ENCODE measurements at places on chromosomes 12 and 14.

DNA sequence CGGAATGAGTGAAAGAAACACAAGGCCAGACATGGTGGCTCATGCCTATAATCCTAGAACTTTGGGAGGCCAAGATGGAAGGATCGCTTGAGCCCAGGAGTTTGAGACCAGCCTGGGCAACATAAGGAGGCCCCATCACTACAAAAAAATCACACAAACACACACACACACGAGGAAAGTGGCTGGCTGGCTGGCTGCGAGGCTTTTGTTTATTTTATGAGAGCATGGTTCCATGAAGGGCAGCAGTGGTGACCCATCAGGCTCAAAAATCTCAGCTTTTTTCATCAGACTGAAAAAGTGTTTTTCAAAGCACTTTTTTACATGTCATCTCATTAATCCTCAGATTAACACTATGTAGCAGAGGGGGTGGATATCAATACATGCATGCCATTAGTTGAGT is 27.7 kb downstream of the VDR start:
- no peak for DNase-seq

- DNase-seq, result no peak
Observed at GRCh38 chr14:97382616-97383226, 585.5 kb downstream of the VRK1 start.

DNA sequence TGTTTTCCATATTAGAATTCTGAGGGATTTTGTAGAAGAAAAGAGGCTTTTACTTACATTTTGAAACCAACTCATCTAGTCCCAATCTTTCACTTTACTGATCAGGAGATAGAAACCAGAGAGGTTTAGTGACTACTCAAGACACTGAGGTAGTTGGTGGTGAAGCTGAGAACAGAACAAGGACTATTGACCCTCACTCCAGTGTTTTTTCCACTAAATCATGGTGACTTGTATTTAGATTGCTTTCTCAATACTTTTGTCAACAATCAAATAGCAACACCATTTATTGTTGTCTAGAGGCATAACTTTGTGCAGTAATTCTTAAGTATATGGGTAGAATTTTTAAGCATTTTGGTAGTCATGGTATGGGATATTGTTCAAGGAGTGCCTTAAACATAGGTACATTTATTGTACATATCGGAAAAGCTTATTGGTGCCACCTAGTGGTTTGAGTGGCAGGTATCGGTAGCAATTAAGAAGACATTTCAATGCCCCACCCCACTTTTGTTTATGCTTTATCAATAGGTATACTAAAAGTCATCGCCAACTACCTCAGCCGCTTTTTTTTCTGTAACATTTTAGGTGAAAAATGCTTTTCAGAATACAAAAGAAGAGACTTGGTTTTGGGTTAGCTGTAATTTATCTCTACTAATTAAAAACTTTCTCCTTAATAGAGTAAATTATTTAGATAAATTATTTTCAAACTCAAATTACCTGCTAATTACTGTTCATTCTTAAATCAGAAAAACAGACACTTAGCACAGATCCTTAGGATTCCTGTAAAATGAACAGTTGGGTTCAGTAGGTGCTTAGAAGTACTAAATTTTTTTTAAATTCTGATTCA is 47.3 kb upstream of the PAWR start:
- DNase-seq, result peak; percentile 86

- no peak for DNase-seq
Observed at GRCh38 chr14:64296561-64296960, 2.4 kb upstream of the ESR2 start.

- no peak for DNase-seq
Observed at GRCh38 chr12:117921929-117922777, 46.6 kb downstream of the KSR2 start.

GRCh38 chr14:89990218-89990617 is 34.5 kb downstream of the TDP1 start:
- no peak for DNase-seq

DNA sequence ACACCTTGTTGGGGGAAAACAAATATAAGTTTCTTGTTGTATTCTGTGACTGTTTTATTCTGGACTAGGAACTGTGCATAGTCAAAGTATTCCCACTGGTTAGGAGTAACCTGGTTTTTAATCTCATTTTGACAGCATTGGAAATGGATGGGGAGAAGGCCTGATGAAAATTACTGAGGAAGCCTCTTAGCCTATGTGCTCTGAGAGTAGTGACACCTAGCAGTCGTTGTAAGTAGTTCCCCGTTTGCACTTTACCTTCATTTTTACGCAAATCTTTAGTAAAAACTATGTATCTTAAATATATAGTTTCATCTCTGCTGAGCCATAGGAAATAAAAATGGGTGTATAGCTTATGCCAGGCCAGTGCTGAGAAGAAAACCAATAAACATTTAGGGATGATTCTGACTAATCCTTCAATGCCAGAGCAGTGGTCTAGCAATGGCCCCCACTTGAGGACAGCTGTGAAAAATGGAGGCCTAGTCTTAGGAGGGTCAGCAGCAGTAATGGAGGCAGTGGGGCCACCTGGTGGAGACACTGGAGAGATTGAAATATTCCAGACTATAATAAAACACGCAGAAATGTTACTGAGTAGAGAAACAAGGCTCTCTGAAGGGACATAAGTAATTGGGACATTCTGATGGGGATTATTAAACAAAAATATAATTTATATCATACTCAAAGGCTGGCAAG is 133.2 kb upstream of the NOVA1 start:
- DNase-seq, result peak; percentile 27

- no peak for DNase-seq
Observed at GRCh38 chr14:68412505-68413465, 380.1 kb downstream of the ZFP36L1 start.

DNA sequence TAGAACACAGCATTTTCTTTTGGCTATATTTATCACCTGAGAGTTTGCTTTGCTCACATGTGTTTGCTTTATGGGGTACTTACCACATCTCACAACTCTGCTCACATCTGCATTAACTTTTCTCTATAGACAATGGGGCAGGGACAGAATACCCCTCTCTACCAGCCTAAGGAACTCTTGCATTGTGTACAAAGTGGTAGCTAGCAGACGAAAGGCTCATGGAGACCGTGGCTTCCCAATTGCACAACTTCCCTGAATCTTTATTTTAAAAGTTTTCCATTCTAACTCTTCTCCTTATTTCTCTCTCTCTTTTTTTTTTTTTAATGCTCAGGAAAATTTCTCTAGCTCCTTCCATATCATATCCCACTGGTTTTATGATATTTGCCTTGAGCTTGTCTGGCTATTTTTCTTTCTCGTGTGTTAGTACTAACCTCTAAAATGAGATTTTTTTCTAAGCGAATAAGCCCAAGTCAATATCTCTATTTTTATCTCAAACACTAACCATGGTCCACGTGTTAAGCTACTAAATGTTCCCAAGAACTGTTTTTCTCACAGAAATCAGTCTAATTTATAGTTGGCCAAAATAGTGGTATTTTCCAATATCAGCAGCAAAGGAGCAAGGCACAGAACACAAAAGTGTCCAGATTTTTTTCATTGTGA is 155.2 kb downstream of the STXBP6 start:
- no peak for DNase-seq
